ENCODE measurements at places on chromosomes 6 and 20.

DNA sequence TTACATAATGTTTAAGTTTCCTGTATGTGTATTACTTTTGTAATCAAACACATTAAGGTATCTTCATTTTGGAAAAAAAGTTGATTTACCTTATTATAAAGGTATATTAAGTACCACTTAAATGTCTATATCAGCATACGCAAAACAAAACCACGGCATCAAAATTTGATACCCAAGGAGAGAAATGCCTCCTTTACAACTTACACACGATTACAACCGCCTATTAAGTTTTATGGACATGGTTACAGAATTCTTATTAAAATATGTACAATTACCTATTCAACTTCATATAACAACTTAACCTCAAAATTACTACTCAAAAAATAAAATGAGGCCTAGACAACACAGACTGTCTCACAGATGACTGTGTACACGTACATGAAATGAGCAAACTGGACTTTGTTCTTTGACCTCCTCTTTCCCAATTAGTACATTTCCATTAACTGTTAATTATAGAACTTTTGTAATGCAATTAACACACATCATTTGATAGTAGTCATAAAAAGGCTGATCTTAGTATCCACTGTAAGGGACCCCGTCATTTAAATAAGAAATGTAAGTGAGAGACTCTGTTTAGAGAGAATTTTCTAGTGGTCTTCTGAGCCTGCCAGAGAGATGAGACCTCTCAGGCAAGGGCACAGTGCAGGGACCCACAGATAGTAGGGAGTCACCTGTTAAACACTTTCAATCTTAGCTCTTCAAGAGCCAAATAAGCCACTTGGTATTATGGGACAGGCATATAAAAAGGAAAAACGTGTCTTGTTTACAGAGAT is 2.5 kb downstream of the DIDO1 start:
- DNase-seq, result no peak

DNA sequence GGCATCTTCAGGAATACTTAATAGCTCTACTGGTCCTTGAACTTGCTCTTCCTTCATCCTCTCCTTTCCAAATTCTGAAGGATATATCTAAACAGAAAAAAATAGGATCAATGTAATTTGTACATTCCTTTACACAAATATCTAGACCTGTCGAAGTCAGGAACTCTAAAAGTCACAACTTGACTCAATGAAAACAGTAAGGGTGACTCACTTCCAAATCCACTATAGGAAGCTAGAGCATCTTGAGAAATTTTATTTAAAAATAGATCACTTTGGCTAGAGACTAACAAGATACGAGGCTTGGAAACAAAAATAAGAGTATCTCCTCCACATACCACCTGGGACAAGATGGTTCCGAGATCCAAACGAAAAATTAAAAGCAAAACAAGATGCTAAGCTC is 12.2 kb downstream of the ESF1 start:
- no peak for DNase-seq

- DNase-seq, result no peak
Observed at GRCh38 chr6:168154263-168154917, 75.4 kb upstream of the FRMD1 start.

GRCh38 chr20:38725931-38726803 is 1.9 kb downstream of the SLC32A1 start:
- no peak for DNase-seq

DNA sequence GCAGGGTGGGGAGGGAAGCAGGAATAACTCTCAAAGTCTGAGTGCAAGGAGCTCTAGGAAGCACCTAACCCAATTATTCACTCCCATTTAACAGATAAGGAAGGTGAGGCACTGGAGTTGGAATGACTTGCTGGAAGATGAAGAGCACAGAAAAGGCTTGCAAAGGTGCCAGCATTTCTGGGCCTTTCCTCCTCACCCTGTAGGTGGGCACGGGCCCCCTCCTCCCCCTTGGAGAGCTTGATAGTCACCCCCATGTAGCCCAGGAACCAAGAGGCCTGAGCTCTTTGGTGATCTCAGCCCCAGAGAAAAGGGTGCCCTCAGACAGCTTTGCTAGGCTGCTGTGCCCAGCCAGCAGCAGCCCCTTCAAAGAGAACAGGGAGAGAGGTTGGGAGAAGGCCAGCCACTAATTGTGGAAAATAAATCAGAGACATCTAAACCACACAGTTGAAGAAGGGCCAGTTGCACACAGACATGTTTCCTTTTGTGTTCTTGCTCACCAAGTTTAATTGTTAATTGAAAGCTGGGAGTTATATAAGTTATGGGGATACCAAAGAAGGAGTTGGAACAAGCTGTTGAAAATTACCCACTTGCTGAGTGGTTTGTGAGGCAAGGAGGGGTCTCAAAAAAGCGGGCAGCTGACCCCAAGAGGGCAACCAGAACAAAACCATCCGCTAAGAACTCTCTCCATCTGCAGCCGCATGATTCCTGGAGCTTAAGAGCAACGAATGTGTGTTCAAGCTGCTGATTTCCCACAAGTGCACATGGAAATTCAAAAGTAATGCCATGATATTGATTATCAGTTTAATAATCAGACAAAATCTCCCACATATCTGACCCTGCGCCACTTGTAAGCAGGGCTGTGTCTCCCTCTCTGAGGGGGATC is 77.0 kb downstream of the MRPL14 start:
- DNase-seq, result no peak

All from RCC 7860 (cell line).